ENCODE measurements at places on chromosomes 7 and 10.

DNA sequence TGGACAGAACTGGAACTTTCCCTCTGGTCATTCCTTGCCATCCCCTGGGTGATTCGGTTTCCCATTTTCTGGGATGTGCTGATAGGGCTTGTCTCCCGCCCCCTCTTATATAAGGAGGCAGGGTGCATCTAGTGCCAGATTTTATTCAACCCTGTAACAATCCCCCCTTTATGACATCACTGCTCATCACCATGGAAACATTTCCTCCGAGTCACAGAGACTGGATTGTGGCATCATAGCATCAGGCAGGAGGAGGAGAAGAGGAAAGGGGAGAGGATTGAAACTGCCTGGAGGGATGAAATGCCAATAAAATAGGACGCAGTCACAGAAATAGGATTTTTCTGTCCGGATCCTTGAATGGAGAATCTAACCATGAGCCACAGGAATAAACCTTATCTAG lies 25.0 kb downstream of the SORCS3 start:
- DNase-seq = no peak

DNA sequence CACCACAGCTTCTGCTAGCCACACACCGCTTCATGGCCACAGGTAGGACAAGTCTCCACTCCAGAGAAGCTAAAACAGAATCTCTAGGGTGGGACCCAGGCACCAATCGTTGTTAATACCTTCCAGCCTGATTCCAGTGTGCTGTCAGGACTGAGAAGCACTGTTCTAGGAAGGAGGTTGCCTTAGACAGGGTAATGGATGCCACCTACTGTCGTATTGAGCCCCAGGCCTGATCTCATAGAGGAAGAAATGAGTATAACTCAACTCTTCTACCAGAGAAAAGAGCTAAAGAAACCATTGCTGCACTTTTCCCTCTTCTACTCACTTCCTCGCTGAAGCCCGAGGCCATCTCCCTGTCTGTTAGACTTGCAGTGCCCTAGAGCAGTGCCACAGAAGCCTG lies 31.8 kb downstream of the CNNM1 start:
- DNase-seq = no peak

- DNase-seq = no peak
Observed at GRCh38 chr7:111198255-111198654, 107.3 kb downstream of the LRRN3 start.

DNA sequence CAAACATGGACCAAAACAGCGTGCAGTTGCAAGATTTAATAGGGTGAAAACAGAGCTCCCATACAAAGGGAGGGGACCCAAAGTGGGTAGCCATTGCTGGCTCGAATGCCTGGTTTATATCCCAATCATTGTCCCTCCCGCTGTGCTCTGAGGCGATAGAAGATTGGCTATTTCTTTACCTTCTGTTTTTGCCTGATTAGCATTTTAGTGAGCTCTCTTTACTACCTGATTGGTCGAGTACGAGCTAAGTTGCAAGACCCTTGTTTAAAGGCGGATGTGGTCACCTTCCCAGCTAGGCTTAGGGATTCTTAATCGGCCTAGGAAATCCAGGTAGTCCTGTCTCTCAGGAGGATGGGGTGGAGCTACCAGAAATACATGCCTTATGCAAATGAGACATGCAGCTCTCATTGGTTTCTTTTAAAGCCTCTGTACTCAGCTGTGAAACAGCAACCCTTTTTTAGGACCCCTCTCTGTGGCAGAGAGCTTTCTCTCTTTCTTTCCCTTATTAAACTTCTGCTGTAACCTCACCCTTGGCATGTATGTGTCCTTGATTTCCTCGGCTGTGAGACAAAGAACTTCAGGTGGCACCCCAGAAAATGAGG lies 202.4 kb downstream of the CCSER2 start:
- DNase-seq = no peak

DNA sequence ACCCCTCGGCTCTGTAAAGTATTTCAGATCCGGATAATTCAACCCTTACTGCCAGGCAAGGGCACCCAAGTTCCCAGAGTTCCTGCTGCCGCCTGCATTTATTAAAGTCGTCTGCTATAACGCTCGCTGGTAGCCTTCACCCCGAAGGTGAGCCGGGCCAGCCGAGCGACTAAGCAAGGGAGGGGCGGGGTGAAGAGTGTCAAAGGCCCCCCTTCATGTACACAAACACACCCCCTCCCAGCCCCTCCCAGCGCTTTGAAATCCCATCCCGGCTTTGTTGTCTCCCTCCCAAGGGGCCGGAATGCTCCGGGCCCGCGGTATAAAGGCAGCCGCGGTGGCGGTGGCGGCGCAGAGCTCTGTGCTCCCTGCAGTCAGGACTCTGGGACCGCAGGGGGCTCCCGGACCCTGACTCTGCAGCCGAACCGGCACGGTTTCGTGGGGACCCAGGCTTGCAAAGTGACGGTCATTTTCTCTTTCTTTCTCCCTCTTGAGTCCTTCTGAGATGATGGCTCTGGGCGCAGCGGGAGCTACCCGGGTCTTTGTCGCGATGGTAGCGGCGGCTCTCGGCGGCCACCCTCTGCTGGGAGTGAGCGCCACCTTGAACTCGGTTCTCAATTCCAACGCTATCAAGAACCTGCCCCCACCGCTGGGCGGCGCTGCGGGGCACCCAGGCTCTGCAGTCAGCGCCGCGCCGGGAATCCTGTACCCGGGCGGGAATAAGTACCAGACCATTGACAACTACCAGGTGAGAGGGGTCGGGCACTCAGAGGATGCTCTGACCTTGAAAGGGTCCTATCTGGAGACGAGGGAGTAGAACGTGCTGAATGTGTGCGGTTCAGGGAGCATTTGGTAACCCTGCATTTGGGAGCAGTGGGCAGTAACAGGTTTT lies at the start of gene DKK1:
Gene DKK1, plus strand, starts transcription at position 349 of the 889 bp plus-strand sequence. Its CDS starts 154 bp downstream, at position 503.
- no peak for DNase-seq

DNA sequence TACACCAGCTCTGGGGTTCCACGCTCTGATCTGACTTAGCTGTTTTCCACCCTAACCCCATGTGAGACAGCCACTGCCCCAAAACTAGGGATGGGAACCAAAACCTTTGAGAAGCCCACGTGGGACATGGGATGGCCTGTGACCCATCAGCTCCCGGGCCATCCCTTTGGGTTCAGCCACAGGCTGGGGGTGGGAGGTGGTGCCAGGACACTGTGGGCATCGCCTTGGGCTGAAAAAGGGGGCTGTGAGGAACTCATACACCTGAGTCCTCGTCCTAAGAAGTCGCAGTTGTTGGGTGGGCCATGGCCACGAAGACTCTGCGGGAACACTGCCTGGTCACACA lies 379.1 kb downstream of the DNAJB6 start:
- DNase-seq = no peak

DNA sequence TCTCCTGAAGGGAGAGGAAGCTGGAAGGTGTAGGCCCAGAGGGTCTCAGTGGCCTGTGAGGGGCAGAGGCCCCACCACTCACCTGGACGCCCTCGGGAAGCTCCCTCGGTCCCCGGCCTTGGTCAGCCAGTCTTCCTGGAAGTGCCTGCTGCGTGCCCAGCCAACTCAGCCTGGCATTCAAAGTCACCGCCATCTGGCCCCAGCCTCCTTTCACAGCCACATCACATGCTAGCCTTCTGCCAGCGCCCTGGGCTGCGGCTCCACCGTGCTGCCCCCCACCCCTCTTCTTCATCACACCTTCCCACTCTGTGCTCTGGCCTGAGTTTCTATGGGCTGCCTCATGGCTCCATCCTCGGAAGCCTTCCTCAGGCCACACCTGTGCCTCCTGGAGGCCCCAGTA lies 98.0 kb downstream of the ZMIZ1 start:
- DNase-seq = no peak

All from stimulated activated CD4-positive, alpha-beta T cell treated with anti-CD3 and anti-CD28 coated beads, Interleukin-12 subunit alpha, Interleukin-12 subunit beta, amount 100 ng/mL, for 48 hours (primary cell).